Fibroblast of mammary gland (primary cell): ENCODE measurements at places on chromosomes 1 and 21.

- no peak for DNase-seq
Observed at GRCh38 chr1:245809361-245809760, 654.6 kb downstream of the KIF26B start.

GRCh38 chr1:43664369-43664768, 14.4 kb downstream of the KDM4A start:
- DNase-seq = no peak

DNA sequence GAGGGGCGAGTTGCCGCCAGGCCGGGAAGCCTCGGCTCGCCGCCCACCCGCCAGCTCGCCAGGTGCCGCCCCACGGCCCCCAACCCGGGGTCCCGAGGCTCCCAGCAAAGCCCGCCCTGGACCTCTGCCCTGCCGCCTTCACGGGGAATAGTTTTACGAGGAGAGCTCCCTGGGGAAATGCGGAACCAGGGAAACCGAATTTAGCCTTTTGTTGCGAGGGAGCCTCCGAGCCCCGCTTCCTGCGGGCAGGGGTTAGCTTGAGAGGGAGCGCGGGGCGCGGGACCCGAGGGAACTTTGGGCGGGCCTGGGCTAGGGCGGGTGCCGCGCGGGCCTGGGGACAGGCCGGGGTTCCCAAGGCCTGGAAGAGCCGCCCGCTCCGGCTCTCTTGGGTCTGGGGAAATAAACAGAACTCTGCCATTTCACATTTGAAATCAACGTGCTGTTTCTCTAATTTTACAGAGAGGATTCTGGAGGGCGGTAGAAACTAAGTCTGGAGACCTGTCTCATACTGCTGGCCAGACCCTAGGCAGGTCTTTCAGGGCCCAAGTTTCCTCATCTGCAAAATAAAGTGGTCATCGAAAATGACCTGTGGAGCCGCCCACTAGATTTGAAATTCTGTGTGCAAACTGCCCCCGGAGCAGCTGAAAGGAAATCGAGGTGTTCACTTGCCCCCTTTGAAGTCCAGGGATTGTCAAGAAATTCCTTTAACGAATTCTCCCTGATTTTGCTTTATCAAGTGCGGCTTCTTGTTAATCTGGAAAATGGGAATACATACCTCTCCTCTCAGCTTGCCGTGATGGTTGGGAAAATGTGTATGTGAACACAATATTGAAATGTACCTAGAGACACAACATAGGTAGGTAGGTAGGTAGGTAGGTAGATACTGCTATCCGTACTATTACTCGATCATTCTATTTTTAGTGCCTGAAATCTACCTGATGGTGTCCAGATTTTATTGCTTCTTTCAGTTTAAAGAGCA, 749 bp upstream of the GLUL start:
- DNase-seq = peak; percentile 41

DNA sequence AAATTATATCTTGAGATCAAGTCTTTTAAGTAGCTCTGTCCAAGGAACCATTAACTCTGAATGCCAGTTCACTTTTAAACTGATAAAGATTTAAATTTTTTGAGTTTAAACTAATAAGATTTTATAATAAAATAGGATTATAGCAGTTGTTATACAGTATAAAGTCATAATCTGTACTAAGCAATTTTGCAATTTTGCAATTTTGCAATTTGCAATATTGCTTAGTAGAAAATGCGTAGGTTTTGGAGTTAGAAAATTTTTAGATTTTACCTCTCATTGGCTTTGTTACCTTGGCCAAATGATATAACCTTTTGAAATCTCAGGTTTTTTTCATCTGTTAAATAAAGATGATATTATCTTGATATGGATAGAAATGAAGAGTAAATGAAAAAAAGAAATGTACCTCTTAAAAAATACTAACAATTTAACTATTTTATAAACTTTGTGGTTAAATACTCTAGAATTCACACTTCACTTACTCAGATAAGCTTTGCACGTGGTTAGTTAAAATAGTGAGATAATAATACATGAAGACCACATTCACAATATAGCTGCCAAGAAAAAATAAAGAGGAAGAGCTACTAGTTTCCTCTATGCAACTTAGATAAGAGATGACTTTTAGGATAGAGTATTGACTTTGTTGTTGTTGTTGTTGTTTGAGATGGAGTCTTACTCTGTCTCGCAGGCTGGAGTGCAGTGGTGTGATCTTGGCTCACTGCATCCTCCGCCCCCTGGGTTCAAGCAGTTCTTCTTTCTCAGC, 13.9 kb downstream of the CCDC18 start:
- DNase-seq = no peak

GRCh38 chr21:40187244-40187643, 320.0 kb downstream of the PCP4 start:
- DNase-seq = no peak

GRCh38 chr1:79633456-79633855, 626.9 kb upstream of the ADGRL4 start:
- DNase-seq = peak; percentile 88

DNA sequence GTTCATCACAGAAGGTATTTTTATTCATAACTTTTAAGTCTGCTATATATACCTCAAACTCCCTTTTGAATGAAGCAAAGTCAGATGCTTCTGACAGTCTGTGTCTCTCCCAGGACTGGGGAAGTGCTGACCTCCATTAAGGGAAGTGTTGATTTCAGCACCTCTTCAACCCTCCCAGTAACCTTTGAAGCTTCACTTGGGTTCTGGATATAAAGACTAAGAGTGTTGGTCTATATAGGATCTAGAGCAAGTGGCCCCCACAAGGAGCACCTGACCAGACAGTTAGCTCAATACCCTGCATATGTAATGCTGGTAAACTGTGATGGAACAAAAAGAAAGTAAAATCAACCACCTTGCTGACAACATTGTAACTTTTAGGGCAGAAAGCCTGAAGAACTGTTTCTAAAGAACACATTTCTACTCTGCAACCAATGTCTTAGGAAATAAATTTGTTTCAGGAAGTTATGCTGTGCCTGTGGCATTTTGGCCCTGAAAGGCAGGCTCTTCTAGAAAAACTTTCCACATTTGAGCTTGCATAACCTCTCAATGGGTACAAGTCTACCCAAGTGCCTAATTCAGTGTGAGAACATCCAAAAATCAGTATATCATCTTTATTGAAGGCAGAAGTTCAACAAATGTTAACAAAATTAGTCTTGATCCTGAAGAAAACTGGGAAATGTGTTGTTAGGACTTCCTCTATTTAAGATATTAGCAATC, 865 bp upstream of the PTPN22 start:
- DNase-seq = no peak

DNA sequence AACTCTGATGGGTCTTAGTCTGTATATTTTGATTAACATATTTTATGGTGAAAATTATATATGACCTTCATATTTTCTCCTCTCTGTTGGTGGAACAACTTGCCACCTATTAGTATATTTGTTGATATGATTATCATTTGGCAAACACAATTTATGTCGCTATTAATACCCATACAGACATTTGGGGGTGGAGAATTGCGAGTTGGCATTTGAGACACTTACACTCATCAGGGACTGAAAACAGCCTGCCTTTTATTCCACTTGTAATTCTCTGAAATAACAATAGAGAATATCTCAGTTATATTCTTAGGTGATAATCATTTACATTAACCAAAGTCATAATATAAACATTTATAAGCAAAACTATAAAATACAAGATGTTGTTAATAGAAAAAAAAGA, 100.5 kb upstream of the RGS18 start:
- DNase-seq = no peak

DNA sequence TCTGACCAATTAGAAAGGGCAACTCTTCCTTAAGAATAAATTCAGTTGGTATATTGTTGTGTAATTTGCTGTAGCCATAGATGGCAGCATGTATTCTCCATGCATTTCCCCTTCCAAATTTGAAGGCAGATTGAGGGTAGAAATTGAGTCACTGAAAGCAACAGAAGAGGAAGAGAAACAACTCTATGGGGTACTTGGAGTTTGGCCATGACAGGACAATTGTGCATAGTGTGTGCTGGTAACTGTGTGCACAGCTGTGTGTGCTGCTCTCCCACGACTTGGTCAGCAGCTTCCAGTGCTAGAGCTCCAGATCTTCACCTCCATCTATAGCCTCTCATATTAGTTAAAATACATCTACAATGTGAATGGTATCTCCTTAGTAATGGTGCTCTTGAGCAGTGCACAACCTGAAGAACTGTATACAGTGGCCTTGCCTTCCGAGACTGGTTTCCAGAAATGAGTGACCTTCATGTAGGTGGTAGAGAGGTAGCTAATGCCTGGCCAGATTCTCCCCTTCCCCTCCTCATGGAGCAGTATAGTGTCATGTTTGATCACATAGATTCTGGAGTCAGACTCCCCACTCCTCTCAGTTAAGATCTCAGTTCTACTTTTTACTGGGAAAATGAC, 882 bp upstream of the FCAMR start:
- DNase-seq = no peak

GRCh38 chr1:59378621-59379370, 81.9 kb downstream of the FGGY start:
- no peak for DNase-seq

DNA sequence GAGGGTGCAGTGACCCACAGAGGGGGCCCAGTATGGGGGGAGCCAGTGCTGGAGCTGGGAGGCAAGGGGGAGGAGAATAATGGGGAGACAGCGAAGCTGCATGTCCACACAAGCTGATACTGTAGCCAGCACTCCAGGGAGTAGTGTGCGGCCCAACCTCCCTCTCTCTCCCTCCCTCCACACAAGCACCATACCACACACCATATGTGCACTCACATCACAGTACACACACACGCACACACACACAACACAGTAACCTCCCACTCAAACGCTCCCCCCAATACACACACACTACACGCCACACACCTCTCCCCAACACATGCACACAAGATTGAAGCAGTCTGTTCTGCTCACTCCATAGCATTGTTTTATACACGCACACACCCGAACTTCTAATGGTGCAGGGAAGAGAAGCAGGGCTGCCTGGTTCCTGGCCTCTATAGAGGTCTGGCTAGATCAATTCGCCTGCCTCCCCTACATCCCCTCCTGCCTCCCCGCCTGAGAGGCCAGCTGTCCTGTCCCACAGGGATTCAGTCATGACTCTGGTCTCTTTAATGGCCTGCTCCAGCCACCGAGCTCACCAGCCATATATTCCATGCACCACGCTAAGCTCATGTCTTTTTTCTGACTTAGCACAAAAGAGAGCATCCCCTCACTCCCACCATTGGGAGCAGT, 3.8 kb downstream of the NCDN start:
- no peak for DNase-seq
